Activated CD4-positive, alpha-beta T cell treated with anti-CD3 and anti-CD28 coated beads for 4 hours (primary cell): ENCODE measurements at places on chromosomes 2 and 18.

DNA sequence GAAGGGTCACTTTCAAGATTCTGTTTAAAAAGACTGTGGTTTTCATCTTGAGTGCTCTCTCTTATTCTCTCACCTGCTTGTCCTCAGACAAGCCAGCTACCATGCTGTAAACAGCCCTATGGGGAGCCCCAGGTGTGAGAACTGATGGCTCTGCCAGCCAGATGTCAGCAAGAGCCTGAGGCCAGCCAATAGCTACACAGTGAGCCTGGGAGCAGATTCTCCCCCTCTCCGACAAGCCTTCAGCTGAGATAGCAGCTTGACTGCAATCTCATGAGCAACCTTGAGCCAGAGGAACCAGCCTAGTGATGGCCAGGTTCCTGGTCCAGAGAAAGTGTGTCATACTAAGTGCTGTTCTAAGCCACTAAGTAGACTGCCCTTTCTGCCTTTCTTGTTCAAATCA is 272.1 kb downstream of the NAPG start:
- DNase-seq: no peak

DNA sequence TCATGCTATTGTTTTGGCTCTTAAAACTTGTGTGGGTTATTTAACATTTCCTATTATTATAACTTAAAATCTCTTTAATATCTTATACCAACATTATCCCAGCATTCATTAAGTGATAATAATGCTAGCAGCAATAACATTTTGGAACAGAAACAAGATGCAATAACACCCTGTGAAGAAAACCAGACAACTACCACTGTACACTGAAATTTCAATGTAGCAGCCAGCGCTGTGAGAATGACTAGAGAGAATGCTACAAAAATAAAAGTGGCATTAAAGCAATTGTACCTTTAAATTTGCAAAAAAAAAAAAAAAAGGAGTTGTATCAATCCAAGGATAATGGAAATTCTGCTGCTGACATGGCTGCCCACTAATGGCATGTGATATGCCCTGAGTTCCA is 269.9 kb downstream of the TTC32 start:
- DNase-seq: no peak

- DNase-seq: no peak
Measured at GRCh38 chr2:102724553-102724952, 37.3 kb upstream of the TMEM182 start.

GRCh38 chr18:64091526-64091925 is 57.4 kb downstream of the LINC00305 start:
- no peak for DNase-seq

GRCh38 chr2:6650311-6650710 is 215.4 kb downstream of the CMPK2 start:
- no peak for DNase-seq

GRCh38 chr18:75854808-75855207 is 427.3 kb upstream of the SMIM21 start:
- DNase-seq: no peak

DNA sequence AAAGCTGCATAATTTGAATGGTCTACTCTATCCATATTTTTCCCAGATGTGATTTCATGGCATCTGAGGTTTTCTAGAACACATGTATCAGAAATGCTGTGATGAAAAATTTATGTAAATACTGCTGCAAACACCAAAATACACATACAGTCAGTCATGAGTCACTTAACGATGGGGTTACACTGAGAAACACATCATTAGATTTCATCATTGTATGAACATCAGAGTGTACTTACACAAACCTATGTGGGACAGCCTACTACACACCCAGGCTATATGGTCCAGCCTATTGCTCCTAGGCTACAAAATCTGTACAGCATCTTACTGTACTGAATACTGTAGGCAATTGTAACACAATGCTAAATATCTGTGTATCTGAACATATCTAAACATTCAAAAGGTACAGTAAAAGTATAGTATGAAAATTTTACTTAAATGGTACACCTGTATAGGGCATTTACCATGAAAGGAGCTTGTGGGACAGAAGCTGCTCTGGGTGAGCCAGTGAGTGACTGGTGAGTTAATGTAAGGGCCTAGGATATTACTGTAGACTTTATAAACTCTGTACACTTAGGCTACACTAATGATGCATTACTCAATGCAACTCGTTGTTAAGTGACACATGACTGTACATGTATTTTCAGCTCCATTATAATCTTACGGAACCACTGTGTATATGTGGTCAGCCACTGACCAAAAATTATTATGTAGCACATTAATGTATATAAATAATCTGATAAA is 33.5 kb downstream of the PNO1 start:
- DNase-seq: no peak

- DNase-seq: no peak
Measured at GRCh38 chr2:191556463-191556862, 121.5 kb upstream of the NABP1 start.

DNA sequence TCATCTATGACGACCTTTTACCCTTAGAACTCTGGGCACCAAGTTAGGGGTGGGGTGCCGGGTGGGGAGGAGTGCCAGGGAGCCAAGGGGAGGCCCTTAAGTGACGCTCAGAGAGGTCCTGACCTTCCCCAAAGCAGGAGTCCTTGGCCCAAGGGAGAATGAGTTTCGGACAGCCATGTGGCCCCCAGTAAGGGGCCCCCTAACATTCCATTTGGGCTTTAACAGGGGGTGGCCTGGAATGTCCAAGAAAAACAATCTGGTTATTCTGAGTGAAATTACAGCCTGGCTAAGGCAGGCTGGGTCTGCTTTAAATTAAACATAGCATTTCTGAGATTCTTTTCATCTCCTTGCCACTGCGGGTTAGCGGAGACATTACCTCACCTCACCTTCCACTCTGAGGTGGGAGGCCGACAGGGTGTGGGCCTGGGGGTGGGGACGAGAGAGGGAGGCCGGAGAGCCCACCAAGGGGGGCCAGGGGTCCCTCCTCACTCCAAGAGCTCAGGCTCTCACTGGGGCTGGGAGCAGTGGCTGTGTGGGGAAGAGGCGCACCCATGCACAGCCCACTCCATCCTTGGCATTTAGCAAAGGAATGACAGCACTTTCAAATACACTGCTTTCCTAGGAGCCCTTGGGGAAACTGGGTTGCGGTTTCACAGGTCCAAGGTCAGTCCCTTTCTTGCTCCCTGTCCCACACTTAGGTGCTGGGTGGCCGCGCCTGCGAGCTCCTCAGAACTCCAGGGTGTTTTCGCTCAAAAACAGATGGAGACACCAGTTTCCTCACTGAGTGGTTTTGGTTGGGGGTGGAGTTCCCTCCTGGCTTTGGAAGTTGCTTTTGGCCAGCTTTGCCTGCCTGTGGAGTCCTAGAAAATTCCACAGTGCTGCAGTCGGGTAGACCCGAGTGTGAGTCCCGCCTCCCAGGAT is 107.4 kb downstream of the POLR1A start:
- DNase-seq: no peak

DNA sequence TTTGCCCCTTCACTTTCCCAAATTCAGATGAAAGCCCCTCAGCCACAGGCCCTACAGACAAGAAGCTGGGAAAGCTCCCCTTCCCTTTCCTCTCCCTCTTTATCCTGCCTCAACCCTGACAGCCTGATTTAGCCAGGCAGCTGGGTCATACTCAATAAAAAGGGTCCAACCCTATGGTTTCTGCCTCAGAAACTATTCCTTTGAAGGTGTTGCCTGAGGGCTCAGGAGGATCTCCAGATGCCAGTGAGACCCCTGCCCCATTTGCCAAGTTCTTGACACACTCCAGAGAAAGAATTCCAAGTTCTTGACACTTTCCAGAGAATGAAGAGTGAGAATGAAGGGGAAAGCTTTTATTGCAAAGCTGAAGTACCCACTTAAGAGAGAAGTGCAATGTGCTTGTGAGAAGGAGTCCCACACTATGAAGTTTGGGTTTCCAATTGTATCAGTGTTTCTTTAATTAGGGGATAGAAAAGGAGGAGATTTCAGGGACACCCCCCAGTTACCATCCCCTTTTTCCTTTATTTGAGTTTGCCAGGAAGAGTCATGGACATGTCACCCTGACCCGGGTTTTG is 576.2 kb downstream of the METTL4 start:
- no peak for DNase-seq

- no peak for DNase-seq
Measured at GRCh38 chr2:239318151-239318611, 82.6 kb downstream of the HDAC4 start.

GRCh38 chr18:76055578-76055977 is 439.5 kb downstream of the ZNF516 start:
- DNase-seq: no peak

DNA sequence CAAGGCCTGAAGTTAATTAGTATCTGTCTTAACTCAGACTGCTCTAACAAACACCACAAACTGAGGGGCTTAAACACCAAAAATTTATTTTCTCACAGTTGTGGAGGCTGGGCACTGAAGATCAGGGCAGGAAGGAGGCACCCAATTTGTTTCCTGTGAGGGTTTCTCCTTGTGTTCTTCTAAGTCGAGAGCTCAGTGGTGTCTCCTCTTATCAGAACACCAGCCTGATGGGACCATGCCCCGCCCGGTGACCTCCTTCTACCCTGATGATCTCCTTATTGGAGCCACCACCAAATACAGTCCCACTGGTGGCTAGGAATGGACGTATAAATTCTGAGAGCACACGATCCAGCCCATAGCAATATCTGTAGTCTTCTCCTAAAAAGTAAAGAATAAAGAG is 20.5 kb downstream of the TMEM18 start:
- no peak for DNase-seq

DNA sequence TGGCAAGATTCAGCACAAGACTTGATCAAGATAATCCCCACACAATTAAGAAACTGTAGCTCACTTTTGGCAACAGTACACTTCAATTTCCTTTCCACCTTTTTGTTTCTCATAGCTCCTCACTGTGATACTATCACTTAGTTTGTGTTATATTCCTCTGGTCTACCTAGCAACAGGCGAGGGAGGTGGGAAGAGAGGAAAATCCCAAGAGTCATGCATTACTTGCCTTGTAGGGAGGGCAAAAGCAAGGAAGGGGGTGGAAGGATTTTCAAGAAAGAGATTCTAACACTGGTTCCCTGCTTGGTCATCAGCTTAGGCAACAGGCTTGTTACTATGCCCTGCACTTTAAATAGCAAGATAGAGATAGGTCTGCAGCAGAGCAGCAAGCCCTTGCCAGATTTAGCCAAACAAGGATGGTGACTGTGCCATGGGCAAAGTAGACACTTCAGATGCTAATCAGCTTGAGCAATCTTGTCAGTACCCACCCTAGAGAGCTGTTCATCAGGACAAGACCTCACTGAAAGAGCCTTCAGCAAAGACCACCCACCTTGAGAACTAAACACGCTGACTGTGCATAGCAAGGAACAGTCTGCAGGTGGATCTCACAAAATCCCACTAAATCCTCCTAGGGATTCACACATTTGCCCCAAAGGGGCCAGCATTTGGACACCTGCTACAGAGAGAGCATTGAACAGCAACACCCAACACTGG is 134.6 kb downstream of the MBD2 start:
- DNase-seq: no peak

DNA sequence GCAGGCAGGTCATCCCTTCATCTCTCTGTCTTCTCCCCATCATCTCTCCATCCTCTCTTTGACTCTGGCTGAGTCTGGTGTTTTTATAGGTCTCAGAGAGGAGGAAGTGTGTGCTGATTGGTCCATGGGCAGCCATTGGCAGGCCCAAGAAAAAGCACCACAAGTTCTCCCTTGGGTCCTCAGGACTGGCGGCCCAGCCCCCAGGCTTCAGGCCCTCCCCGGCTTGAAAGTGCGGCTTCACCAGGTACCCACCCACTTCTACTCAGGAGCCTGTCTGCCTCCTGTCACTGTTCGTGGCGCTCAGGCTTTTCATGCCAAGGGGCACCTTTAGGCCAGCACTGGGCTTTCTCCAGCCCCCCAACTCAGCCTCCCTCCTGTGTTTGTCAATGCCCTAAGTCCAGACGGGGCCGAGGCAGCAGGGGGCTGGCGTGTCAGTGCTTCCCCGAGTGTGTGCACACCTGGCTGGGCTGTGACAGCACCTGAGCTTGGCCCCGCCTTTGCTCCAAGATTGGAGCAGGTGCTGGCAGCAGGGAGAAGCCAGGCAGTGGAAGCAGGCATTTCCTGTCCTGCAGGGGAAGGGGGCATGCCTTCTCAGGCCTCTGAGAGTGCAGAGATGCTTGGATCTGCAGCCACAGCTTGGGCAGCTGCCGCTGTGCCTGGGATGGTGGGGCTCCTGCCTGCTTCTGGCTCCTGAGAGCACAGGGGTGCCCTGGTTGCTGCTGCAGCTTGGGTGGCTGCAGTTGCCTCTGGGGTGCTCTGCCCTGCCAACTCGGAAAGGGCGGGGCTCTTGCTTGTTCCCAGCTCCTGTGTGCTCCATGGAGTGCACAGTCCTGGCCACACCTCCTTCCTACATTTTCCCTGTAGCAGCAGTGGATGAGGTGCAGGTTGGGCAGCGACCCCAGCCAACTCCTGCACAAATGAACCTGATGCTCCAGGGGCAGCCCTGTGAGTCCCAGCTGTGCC is 34.1 kb downstream of the FBXO48 start:
- DNase-seq: no peak

GRCh38 chr2:58631986-58632385 is 390.9 kb upstream of the FANCL start:
- DNase-seq: no peak

GRCh38 chr18:27713037-27713737 is 463.7 kb downstream of the CDH2 start:
- DNase-seq: no peak

- DNase-seq: no peak
Measured at GRCh38 chr2:180677930-180678624, 302.3 kb upstream of the UBE2E3 start.

GRCh38 chr18:63258749-63259566 is 60.6 kb downstream of the BCL2 start:
- DNase-seq: no peak

GRCh38 chr18:45050712-45051601 is 370.3 kb downstream of the SETBP1 start:
- DNase-seq: no peak

GRCh38 chr2:196915507-196916189 is 10.9 kb downstream of the PGAP1 start:
- DNase-seq: no peak

DNA sequence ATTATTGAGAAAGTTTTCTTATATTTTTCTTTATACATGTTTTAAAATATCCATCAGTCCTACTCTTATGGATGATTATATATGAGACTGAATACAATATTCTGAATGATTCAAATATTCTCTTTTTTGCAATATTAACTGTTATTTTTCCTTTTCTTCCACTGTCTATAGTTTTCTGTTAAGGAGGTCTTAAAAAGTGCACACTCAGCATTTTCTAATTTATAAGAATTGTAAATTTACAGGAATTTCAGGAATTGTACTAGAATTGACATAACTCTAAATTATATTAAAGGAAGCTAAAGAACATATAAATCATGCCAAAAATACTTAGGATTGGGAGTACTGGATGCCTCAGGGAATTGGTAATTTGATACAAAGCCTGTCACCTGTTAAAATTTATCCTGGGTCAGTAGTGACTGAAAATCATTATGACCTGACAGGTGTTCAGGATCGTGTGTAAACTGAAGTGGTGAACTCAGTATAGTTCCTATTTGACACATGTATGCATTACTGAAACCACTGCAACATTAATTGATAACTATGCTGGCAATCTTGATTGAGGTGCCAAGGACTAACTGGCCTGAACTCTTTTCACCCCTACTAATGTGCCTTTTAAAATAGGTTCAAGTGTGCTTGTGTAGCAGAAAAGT is 30.4 kb downstream of the MSTN start:
- DNase-seq: no peak

- no peak for DNase-seq
Measured at GRCh38 chr2:191069606-191070005, 55.6 kb upstream of the STAT1 start.
